ENCODE measurements at places on chromosomes 6 and 20.

- DNase-seq, result no peak
These were observed 143.3 kb downstream of the MYO6 start for GRCh38 chr6:75892384-75892783.

- no peak for DNase-seq
These were observed 8.7 kb downstream of the MMP24OS start for GRCh38 chr20:35269055-35269781.

DNA sequence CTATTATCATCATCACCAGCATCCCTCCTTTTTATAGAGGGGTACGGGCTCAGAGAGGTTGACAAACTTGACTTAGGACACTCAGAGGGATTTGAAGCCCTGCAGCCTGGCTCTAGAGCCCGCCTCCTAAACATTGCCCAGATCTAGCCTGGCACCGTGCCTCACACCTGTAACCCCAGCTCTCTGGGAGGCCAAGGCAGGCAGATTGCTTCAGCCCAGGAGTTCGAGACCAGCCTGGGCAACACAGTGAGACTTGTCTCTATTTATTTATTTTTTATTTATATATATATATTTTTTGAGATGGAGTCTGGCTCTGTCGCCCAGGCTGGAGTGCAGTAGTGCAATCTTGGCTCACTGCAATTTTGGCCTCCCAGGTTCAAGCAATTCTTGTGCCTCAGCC is 6.3 kb upstream of the CSE1L start:
- DNase-seq, result no peak

- DNase-seq, result no peak
These were observed 16.6 kb downstream of the CHMP4B start for GRCh38 chr20:33827634-33828325.

- DNase-seq, result peak; percentile 27
These were observed 801 bp downstream of the FBXL4 start for GRCh38 chr6:98946879-98947410.

GRCh38 chr6:106145144-106145543 is 59.0 kb downstream of the PRDM1 start:
- no peak for DNase-seq

GRCh38 chr6:93398723-93399122 is 20.6 kb downstream of the EPHA7 start:
- DNase-seq, result no peak

- DNase-seq, result no peak
These were observed 75.7 kb upstream of the CLDN20 start for GRCh38 chr6:155187994-155188706.

Data from omental fat pad (tissue), 4 donors.